Panc1 (cell line): ENCODE measurements at places on chromosomes 16 and 17. TPM values are rescaled to one million over a fixed set of nuclear protein-coding genes. Genes with fewer than 3 reads are reported as not detected.

NOXO1 gene
- 4.0 TPM for total RNA-seq

NEUROD2 gene
- not detected for total RNA-seq

COPZ2 gene
- total RNA-seq: 5.4 TPM

RCVRN gene
- total RNA-seq: not detected
